Fibroblast of the aortic adventitia (primary cell): ENCODE measurements at places on chromosomes 6 and 20. TPM values are rescaled to one million over a fixed set of nuclear protein-coding genes. Genes with fewer than 3 reads are reported as not detected.

SLC35F1 gene
- total RNA-seq = not detected in 2 replicates

SPO11 gene
- total RNA-seq = not detected in 2 replicates

CST3 gene
- 246 and 355 TPM in 2 replicates for total RNA-seq

MC3R gene
- not detected in 2 replicates for total RNA-seq

CRISP3 gene
- total RNA-seq = not detected in 2 replicates

C4B gene
- total RNA-seq = 4.1 and 19.4 TPM in 2 replicates

PTCRA gene
- not detected in 2 replicates for total RNA-seq

RXRB gene
- total RNA-seq = 11.1 and 22.6 TPM in 2 replicates

SLC17A2 gene
- 0.09 TPM in 1 of 2 replicates, not detected in the other for total RNA-seq

HLA-F gene
- 1.1 and 2.9 TPM in 2 replicates for total RNA-seq

MYO6 gene
- total RNA-seq = 10.5 and 16.4 TPM in 2 replicates

IL17A gene
- not detected in 2 replicates for total RNA-seq

RNF39 gene
- not detected in 2 replicates for total RNA-seq

GABRR1 gene
- not detected in 2 replicates for total RNA-seq

TMC2 gene
- total RNA-seq = not detected in 2 replicates

ELOVL2 gene
- total RNA-seq = 0.16 and 0.18 TPM in 2 replicates

SLC16A10 gene
- not detected in 2 replicates for total RNA-seq

BMP2 gene
- total RNA-seq = 10.6 and 12.3 TPM in 2 replicates

PTGIS gene
- total RNA-seq = 279 and 1,011 TPM in 2 replicates

CST5 gene
- not detected in 2 replicates for total RNA-seq
